T-cell (primary cell): ENCODE measurements at places on chromosomes 7 and 10. TPM values are rescaled to one million over a fixed set of nuclear protein-coding genes. Genes with fewer than 3 reads are reported as not detected.

DNA sequence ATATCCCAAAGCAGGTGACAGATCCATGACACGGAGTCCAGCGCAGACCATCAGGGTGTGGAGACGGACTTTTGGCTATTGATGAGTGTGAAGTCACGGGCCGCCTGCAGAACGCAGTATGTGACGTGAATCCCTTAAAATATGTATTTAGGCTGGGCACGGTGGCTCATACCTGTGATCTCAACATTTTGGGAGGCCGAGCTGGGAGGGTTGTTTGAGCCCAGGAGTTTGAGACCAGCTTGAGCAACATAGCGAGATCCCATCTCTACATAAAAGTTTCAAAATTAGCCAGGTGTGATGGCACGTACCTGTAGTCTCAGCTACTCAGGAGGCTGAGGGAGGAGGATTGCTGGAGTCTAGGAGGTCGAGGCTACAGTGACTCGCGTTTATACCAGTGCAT is 1.9 kb upstream of the AMZ1 start:
- no peak for DNase-seq

DNA sequence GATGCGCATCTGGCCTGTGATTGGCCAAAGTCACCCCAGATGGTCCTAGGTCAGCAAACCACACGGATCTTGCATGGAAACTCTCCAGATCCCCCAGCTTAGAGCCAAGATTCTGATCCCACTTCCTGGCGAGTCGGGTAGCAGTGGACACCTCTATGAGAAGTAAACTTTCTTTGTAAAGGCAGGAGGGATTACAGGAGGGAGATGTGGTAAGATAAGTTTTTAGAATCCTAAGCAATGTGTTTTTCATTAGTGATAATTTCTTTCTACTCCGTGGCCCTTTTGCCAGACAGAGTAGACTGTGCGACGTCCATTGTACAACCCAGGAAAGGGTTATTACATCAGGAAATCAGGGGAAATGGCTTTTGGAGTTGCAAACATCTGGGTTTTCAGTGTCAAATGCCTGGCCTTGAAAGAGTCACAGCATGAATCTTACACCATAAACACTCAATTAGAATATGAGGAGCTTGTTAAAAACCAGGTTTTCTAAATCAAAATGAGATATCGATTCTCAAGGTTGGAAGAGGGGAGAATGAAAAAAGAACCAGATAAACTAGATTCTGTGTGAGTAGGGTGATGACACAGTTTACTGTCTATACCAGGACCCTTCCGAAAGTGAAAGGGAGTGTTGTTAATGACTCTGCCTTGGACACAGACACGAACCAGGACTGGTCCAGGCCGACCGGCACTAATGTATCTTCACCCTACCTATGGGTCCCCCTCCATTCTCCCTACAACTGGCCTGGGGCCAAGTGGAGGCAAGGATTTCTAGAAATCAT is 61.9 kb upstream of the WAC start:
- no peak for DNase-seq

DNA sequence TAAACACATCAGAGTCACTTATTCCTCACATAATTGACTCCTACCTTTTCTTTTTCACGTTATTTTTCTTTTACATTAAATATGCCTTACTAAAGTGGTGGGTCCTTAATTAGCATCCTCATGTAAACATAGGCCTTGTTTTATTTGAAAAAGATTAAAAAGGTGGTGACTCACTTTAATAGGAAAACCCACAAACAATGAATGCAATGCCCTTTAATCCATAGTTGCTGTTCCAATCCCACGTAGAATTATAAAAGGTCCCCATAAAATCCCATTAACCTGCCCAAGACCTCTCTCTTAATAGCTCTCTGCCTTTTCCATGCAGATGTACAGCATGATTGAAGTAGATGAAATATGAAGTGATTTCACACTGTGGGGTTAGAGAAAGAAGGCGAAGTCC is 32.2 kb downstream of the SLC16A12 start:
- DNase-seq: no peak

DNA sequence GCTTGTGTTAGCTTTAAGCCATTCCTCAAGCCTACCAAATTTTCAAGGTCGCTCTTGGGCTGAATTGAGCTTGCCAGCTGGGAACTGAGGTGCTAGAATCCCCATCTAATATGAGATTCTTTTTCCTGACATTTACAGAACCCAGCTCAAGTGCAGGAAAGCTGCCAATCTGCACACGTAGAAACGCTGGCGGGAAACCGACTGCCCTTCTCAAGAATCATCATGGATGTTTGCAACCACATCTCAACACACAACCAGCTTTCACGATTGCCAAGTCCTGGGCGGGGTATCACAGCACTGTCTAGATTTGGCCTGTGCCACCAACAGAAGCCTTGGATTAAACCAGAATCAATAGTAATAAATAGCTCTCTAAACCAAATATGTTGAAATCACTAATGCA is 203.7 kb downstream of the DIP2C start:
- DNase-seq: no peak

DNA sequence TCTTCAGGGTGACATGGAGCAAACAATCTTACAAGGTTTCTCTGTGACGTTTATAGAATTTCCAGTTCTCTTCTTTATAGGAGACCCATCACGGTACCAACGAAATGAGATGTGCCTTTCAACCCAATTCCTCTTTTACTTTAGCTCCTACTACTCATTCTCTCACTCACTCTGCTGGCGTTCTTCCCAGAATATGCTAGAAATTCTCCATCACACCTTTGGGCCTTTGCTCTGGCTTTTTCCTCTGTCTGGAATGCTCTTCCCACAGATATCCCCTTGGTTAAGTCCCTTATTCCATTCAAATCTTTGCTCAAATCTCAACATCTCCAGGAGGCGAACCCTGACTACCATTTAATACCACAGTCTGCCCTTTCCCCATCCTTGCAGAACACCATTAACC is 39.0 kb downstream of the SEMA3C start:
- no peak for DNase-seq

DNA sequence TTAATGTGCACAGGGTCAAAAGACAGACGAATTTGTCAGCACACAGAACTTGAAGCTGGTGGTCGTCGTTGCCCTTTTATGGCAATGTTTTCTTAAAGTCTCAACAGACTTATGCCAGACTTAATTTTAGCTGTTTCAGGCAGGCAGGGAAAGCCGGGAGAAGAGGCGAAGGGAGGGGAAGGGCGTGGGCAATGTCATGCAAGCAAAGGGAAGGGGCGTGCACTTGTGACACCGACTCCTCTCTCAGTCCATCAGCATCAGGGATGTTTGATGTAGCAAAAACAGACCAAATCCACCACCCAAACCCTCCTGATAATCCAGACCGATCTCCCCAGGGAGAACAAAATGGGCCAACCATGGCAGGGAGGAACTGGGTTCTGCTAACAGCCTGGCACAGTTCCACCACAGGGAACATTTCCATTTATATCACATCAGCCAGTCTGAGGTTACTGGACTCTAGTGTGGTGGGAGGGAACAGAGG is 118.1 kb upstream of the RHEB start:
- DNase-seq: no peak

DNA sequence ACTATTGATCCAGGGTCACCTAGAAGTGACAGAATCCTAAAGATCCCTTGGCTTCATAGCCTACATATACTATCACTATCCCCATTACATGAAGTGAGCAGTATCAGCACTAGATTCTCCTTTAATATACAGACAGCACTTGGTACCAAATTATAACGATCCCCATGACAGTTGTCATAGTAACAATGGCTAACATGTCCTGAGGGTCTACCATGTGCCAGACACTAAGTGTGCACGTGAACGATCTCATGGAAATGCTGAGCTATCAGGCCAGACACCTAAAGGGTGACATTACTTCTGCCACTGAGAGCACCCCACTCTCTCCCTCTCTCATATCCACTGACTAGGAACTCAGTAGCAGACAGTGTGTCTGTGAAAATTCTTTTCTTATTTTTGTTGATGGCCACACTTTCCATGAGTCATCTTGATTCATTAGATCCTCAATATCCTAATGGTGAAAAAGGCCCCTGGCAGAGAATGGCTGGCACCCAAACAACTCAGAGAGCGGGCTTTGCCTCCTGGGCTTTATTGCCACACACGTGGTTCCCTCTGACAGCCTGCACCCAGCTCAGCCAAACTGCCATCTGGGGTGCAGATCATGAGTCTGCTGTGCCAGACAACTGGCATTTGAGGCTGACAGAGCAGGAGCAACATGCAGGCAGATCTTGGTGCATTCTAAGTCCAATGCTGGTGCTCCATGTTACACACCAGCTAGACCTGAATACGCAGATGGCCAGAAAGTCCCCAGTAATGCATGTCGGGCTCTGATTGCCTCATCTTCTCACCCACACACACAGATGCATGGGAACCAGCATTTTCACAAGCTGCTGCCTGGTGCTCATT is 176.3 kb downstream of the DGKI start:
- no peak for DNase-seq

DNA sequence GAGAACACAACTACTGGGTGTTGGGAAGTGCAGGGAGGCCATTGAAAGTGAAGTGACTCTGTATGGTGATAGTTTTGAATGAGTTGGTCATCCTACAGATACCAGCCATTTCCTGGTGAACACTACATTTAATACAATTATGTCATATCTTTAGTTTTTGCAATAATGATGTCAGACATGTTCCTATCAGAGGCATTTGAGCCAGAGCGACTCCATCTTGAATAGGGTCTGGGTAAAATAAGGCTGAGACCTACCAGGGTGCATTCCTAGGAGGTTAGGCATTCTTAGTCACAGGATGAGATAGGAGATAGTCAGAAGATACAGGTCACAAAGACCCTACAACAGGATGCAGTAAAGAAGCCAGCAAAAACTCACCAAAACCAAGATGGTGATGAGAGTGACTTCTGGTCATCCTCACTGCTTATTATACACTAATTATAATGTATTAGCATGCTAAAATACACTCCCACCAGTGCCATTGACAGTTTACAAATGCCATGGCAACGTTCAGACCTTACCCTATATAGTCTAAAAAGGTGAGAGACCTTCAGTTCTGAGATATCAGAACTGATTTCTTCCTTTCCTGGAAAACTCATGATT is 28.2 kb downstream of the ADK start:
- no peak for DNase-seq

- DNase-seq: no peak
These were observed 55.0 kb upstream of the EEPD1 start for GRCh38 chr7:36098096-36098495.

DNA sequence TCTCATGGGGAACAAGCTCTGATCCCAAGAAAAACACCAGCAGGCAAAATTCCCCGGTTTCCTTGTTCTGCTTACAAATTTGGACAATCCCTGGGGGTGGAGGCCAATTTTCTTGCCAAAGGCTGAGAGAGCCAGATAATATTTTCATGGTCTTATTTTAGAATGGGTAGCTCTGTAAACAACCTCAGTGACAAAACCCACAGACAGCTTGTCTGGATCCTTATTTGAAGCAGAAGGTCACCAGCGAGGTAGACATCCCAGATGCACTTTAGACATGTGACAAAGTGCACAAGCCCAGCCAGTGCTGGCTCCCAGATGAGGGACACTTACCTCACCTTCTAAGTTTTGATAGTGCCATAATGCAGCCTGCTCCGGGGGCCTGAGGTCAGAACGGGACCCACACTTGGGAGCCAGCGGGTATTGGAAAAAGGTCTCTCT is 102.6 kb upstream of the DDC start:
- no peak for DNase-seq

- no peak for DNase-seq
These were observed 108.1 kb downstream of the EEPD1 start for GRCh38 chr7:36261019-36261754.

SORCS3 gene
- total RNA-seq: 0.85 TPM

CHN2 gene
- 9.0 TPM for total RNA-seq

FAM241B gene
- total RNA-seq: 8.1 TPM

KCNH2 gene
- total RNA-seq: 2.9 TPM
